ENCODE measurements at places on chromosomes 5 and 9.

GRCh38 chr9:109498195-109499092, at the start of gene PTPN3:
Gene PTPN3 (minus strand): TSS chr9:109498307. CDS start chr9:109463434, 34,873 bp downstream.
- no peak for DNase-seq

DNA sequence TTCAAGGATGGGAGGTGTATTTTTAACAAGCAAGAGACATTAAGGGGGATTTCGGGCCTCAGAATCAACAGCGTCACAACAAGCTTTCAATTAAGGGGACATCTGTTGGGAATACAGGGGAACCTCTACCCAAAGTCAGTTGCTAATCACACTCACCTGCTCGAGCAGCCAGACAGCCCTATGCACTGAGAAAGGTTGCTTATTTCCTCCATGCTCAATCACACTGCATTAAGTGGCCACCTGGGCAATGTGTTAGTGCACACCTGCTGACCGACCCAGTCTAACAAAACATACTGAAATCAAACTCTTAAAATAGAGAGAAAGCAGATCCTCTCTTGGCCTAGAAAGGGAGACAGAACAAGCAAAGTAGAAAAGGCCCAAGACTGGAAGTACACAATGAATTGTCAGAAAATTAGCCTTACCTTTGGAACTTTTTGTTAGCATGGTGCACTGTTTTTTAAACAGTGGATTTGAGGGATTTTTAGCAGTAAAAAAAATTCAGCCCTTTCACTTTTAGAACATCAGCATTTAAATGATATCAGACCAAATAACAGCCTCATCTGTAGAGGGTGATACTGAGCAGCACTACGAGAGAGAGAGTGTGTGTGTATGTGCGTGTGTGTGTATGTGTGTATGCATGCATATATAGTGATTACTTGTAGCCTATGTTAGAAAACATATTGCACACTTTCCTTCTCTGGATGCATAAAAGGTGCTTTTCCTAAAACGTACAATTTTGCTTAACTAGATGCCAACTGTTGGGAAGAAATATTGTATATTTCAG, 1118.6 kb upstream of the DMAC1 start:
- no peak for DNase-seq

GRCh38 chr5:164934039-164934438, 1428.6 kb downstream of the MAT2B start:
- no peak for DNase-seq

GRCh38 chr9:83526211-83526610, 12.0 kb downstream of the FRMD3 start:
- no peak for DNase-seq

GRCh38 chr9:35664531-35665470, at the start of gene ARHGEF39:
Gene ARHGEF39 (minus strand): TSS chr9:35665195. CDS start chr9:35665169, 26 bp downstream.
- DNase-seq, result peak; percentile 61

DNA sequence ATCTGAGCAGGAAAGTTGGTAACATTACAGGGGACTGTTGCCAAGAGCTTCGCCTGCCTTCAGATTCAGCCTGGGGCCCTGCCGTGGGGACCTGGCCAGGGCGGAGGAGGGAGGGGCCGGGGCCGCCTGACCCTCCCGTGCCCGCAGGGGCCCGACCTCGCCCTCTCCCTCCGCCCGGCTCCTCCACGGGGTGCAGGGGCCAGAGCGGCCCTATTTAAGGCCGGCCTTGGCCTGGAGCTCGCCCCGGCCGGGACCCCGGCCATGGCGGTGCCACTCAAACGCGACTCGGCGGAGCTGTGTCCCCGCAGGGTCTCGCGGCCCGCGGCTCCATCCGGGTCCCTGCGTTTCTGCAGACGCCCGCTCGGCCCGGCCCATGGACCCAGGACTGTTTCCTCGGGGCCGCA, 757 bp downstream of the TMEM250 start:
- no peak for DNase-seq

DNA sequence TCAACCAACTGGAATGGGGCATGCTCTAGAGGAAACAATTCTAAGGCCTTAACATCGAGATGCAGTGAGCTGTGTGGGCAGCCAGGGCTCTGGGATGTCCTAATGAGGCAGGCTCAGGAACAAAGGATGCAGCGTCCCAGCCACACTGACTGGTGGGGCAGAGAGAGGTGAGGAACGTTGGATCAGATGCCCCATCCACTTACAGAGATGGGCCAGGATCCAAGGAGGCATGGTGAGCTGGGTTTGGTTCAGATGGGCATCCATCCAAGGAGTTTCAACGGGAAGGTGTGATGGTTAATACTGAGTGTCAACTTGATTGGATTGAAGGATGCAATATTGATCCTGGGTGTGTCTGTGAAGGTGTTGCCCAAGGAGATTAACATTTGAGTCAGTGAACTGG, 15.5 kb upstream of the MARCHF6 start:
- no peak for DNase-seq

DNA sequence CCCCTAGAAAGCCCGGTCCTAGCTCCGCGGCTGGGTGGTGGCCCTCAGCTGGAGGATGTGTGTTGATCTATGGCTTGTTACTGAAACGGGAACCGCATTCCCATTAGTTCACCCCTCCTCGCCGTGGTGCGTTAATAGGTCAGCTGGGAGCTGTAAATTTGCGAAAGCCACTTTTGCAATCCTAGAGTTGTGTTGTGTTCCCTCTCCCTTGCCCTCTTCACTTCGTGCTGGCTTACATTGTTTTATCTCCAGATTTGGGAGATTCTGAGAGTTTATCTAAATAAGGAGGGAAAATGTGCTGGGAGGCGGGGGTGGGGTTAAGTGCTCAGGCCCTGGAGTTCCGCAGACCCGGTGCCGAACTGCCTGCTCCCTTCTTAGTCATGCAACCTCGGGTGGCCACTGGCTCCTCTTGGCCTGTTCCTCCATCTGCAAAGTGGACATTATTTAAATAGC, 62.8 kb downstream of the HMCN2 start:
- DNase-seq, result peak; percentile 90

DNA sequence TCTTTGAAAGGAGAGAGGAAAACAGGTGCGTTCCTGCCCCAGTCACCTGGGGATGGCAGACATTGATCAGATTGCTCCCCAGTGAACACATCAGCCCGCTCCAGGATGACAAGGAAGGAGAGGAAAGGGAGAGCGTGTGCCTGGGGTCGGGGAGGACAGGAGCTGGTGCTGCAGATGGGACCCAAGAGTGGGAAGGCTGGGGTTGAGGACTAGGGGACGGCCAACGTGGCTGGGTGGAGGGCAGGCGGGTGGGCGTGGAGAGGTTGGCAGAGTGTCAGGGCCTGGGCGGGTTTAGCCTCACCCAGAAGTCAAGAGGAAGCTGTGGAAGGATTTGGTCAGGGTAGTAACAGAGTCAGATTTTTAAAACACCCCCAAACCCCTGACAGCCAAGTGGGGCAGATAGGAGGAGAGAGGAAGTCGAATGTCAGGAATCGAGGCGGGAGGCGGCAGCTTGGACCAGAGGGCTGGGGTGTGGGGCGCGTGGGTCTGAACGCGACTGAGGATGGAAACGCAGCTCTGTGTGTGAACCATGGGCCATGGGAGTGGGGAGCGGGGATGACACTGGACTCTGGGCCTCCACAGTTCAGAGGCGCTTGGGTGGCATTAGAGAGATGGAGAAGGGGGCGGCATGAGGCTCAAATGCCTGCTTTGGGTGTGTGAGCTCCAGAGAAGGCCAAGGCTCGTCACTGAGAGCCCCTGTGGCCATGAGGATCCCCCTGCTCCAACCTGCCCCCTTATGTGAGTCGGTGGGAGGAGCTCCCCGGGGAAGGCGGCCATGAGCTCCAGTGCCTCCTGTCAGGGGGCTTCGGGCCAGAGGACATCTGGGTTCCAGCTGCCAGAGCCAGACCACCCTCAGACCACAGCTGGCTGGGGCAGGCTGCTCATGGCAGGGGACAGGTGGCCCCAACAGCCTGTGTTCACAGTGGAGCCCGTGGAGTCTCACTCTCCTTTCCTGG, 24.6 kb downstream of the LAMC3 start:
- no peak for DNase-seq

DNA sequence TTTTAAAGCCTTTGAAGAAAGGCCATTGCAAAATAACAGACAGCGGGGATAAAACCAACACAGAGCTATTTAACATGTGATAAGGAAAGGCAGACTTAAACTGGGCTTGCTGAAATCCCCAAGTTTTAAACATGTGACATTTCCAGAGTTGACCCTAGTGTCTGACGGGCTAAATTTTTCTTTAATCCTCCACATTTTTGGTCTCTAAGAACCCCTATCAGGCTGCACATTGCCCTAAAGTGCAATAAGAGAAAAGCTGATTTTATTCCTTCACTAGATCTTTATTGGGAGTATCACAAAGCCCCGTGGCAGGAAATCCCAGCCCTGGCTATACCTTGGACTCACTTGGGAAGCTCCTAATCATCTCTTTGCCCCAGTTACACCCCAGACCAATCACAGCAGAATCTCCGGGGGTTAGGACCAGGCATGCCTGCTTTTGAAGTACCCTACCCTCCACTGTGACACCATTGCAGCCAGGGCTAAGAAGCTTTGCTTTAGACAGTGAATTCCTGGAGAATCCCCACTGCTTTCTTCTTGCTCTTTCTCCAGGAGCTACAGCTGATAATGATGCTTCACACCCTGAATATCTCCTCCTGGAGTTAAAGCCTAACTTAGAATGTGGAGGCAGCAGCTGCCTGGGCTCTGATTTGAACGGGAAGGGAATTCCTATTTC, 20.1 kb upstream of the COL15A1 start:
- DNase-seq, result no peak

GRCh38 chr5:107372723-107373450, 297.9 kb downstream of the EFNA5 start:
- peak; percentile 27 for DNase-seq

- DNase-seq, result no peak
These were observed 32.5 kb downstream of the GSN start for GRCh38 chr9:121300283-121301119.

GRCh38 chr9:133948561-133949485, 43.3 kb downstream of the VAV2 start:
- DNase-seq, result no peak

- DNase-seq, result no peak
These were observed 1.5 kb upstream of the SLC23A1 start for GRCh38 chr5:139384591-139385051.

GRCh38 chr5:127705120-127705892, 2.1 kb downstream of the CCDC192 start:
- peak; percentile 92 for DNase-seq

DNA sequence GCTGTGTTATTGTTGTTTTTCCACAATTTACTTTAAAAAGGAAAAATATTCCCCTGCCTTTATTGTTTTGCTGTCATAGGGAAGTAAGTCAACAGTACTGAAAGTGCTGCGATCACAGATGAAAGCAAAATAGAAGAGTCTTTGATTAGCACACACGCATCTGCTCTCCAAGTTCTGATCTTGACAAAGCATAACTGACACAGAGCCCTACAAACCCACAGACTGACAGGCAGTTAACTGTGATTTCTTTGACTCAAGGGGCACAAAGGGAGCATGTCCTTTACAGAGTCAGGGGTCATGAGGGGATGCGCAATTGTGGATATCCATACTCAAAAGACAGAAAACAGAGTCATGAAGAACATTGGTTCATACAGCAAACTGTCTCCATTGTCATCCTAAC, 123.7 kb downstream of the SNCAIP start:
- no peak for DNase-seq

DNA sequence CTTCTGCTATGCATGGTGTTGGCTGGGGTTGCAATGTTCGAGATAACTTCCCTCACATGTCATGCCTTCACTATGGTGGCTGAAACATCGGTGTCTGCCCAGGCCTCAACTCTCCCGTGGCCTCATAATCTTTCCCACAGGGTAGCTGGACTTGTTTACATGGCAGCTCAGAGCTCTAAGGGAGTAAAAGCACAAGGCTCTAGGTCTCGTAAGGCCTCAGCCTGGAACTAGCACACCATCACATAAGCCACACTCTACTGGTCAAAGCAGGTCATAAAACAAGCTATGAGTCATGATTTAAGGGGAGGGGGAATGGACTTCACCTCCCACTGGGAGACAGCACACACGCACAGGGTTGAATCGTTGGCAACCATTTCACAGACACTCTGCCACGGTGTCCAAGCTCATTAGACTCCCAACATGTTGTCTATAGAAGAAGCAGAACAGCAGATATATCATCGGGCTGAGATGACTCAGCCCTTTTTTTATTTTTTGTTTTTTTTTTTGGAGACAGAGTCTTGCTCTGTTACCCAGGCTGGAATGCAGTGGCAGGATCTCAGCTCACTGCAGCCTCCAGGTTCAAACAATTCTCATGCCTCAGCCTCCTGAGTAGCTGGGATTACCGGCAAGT, 66.8 kb upstream of the IL17B start:
- DNase-seq, result peak; percentile 99

DNA sequence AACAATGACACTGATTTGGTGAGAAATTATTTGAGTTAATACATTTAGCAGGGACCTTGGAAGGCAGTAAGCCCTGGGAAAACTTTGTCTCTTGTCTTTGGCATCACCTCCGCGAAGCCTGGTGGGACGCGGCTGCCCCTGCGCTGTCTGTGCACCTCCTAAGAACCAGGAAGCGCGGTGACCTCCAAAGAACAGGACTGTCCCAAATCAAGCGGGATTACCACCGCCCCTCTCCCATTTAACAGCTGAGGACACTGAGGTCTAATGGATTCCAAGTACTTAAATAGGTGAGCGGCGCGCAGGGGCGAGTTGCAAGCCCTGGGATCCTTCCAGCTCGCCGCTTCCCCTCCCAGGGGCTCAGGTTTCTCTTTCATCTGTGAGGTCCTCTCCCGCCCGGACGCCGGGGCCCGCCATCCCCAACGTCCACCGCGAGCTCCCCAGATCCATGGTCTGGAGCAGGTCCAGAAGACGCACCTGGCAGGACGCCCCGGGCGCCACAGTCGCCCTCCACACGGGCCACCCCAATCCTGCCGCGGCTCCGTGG, 432 bp downstream of the STARD4 start:
- peak; percentile 33 for DNase-seq

DNA sequence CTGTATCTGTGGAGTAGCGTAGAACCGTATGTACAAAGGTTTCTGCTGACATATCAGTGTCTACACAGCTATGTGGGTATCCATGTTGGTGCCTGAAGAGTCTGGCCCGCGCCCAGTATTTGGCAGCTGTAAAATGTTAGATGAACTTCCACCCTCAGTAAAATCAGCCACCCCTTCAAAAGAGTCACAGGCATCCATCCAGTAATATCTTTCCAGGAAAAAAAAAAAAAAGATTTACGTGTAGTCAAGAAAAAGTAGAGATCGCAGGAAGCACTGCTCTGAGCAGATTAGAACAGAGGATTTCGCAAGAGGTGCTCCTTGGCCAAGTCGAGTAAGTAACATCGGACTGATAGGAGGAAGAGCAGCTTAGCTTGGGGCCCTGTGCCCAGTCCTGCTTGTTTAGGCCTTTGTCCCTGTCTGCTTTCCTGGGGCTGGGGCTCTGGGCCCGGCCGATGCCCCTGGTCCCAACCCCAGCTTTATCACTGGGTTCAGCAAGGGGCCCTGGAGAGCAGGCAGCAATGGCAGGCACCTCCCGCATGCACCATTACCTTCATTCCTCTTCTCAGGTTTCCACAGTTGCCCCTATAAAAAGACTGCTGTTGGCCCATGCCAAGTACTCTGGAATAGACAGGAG, 21.2 kb downstream of the DAPK1 start:
- DNase-seq, result peak; percentile 71

Measured in fibroblast of mammary gland (primary cell).